ENCODE measurements at places on chromosomes 1 and 21. TPM values are rescaled to one million over a fixed set of nuclear protein-coding genes. Genes with fewer than 3 reads are reported as not detected.

Gene GJA8
- not detected for total RNA-seq

Gene SCYL3
- 16.1 TPM for total RNA-seq

Gene RAB3B
- total RNA-seq, result 0.03 TPM

Gene FMN2
- total RNA-seq, result not detected

Gene UTS2
- 1.2 TPM for total RNA-seq

Gene TTC22
- 20.9 TPM for total RNA-seq

Gene KRTAP19-3
- not detected for total RNA-seq

Gene KCNE2
- total RNA-seq, result not detected

Gene PTPRF
- 2.4 TPM for total RNA-seq

Gene REN
- total RNA-seq, result not detected

Gene DENND2C
- total RNA-seq, result 0.43 TPM

Gene MAN1A2
- total RNA-seq, result 35.0 TPM

Gene PALMD
- not detected for total RNA-seq

Gene OR2L13
- not detected for total RNA-seq

Gene ADORA1
- total RNA-seq, result 0.40 TPM

Gene NECTIN4
- total RNA-seq, result not detected

Gene GOLT1A
- total RNA-seq, result not detected

Gene KRTAP12-2
- not detected for total RNA-seq

Gene HAPLN2
- total RNA-seq, result not detected

Gene CFAP141
- not detected for total RNA-seq

Gene PADI4
- total RNA-seq, result not detected

Gene TMEM63A
- 127 TPM for total RNA-seq

Gene ZNF436
- total RNA-seq, result 6.8 TPM

Measured in activated CD4-positive, alpha-beta memory T cell treated with anti-CD3 and anti-CD28 coated beads, Interleukin-2, amount 10 ng/mL, durations not matched to agents 7 days and 5 days (primary cell).